CD4-positive, alpha-beta T cell treated with Interleukin-4 for 4 hours (primary cell): ENCODE measurements at places on chromosomes 7 and 10.
A peak's percentile ranks its signal among the peaks of the same experiment; 100 is the strongest.

DNA sequence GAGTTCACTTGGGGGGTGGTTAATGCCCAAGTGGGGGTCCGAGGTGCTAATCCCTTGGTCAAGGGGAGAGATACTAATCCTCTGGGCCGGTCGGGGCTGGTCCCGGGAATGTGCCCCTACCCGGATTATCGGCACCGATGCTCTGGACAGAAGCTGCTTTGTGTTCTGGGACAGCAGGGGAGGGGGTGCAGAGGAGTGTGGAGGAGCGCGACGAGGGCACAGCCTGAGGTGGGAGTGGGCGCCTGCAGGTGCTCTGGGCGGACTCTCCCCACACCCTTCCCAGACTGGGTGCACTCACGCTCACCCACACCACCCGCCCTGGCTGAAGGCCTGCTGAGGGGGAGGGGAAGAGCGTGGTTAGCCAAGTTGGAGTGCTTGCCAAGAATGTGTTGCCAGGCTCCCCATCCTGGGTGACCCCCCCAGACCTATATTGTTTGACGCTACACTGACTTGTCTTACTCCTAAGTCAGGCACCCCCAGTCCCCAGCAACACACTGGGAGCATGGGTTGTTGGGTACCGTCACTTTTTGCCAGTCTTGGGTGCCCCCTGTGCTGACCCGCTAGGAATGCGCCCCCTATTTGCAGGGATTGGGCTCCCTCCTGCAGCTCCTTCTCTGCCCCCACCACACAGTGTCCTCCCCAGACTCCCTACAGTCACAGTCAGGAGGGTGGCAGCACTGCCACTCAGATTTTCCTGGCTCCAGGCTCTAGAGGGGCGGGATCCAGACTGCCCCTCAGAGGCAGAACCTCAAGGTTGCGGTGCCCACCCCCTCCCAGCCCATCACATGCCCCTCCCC, 1.2 kb downstream of the SLC4A2 start:
- no peak for DNase-seq

DNA sequence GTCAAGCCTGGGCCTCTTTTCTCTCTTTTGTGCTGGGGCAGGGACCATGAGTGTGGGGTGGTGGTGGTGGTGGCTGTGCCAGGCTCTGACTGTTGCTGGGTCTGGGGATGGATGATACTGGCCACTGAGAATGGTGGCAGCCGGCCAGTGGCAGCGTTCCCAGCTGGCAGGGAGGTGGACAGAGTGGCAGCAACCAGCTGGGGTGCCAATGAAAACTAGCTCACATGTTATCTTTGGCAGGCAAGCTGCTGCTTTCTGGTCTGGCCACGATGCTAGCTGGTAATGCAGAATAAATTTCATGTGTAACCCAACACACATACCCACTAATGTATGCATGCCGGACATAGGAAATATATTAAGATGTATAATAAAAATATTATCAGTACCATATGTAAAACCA, 95.0 kb upstream of the SLC26A5 start:
- no peak for DNase-seq

GRCh38 chr10:102782673-102783551, 39.2 kb downstream of the WBP1L start:
- no peak for DNase-seq

DNA sequence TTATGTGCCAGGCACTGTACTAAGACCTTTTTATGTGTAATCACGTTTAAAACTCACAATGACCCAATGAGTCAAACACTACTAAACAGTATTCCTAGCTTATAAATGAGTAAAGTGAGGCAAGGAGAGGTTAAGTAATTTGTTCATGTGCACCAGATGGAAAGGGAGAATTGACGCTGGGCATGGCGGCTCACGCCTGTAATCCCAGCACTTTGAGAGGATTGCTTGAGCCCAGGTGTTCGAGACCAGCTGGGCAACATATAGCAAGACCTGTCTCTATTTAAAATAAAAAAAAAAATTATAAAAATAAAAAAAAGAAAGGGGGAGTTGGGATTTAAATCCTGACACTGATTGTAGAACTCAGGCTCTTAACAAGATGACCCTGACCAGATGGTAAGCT, 46.7 kb upstream of the DLG5 start:
- DNase-seq: no peak

GRCh38 chr7:55299273-55299967, 65.7 kb upstream of the LANCL2 start:
- DNase-seq: no peak

DNA sequence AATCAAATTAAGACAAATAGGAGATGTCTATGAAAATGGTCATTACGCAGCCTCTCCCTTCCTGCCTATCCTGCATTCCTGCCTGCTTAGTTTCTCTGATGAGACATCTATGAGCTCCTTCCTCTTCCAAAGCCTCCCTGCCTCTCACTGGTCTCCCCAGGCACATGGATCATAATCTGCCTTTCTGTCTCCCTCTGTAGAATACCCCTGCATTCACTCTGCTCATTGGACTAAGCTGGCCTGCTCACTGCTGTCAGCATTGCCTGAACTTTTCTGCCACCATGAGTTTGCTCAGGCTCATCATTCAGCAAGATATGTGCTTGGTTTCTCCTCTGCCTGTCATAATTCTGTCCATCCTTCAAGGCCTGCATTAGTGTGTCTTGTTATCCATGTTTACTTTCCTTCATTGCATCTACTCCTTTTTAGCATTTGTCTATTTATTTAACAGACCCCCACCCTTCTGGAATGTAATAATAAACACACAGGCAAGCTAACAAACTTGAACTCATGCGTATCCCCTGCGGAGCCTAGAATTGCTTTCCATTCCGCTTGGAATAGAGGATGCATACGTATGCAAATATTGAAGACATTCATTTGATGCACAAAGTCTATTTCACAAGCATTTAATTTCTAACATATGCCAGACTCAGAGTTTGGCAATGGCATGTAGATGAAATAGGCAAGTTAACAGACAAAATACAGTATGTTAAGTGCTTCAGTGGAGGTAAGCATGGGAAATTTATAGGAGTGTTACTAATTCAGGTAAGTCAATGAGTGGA, 88.3 kb downstream of the PTPRZ1 start:
- DNase-seq: no peak

DNA sequence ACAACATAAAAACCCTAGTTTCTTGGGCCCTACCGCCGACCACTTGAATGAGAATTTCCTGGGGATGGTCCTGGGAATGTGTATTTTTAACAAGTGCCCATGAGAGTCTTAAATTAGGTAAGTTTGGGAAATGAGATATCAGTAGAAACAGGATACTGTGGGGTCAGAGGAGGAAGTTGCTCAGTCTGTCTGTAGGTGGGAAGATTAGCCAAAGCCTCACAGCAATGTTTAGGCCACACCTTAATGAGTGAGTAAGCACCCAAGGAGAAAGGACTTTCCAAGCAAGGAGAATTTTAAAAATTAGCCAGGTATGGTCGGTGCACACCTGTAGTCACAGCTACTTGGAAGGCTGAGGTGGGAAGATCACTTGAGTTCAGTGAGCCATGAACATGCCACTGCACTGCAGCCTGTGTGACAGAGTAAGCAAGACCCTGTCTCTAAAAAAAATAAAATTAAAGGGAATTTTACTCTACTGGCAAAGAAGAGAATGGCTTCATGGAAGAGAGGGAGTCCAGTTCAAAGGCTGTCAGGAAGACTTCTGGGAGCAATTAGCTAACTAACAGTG, 31.9 kb downstream of the PAPSS2 start:
- DNase-seq: no peak

- DNase-seq: peak; percentile 54
Observed at GRCh38 chr10:63265222-63265617, 132.1 kb downstream of the NRBF2 start.
